ENCODE measurements at places on chromosomes 12 and 14.

GRCh38 chr14:95095996-95096395 lies 61.3 kb downstream of the DICER1 start:
- DNase-seq = no peak

DNA sequence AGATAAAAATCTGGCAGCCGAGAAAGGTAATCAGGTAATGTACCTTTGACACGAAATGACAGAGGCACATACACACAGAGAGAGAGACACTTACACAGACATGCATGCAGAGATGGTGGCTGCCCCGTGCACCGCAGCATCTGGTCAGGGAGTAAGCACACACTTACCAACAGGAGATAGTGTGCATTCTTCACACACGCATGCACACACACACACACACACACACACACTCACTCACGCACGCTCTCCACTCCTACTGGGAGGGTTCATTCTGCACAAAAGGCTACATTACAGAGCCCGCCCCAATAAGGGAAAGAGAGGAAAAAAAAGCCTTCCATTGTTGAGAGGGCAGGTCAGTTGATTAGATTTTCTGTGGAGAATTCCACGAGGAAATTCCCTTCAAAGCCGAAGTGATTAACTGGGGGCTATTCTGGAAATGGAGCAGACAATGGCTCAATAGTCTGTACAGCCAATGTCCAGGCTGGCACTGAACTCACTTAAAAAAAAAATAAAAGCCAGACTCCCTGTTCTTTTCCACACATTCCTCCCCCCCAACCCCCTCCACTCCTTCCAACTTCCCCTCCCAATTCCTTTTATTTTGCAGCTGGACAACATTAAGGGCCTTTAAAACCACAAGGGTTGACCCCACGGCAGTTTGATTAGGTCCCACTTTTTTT lies 1.4 kb upstream of the SOX5 start:
- no peak for DNase-seq

- no peak for DNase-seq
Measured at GRCh38 chr14:54129850-54130640, 173.4 kb upstream of the BMP4 start.

GRCh38 chr12:98644433-98644711 lies 216 bp downstream of the IKBIP start:
- DNase-seq = no peak

- DNase-seq = no peak
Measured at GRCh38 chr14:54348001-54348611, 48.7 kb upstream of the CDKN3 start.

- DNase-seq = no peak
Measured at GRCh38 chr14:22088614-22089342, 415.2 kb upstream of the OR4E1 start.

GRCh38 chr14:79502751-79503148 lies 708.6 kb downstream of the DIO2 start:
- no peak for DNase-seq

- DNase-seq = no peak
Measured at GRCh38 chr14:33376510-33376909, 437.8 kb downstream of the NPAS3 start.

- no peak for DNase-seq
Measured at GRCh38 chr12:89861086-89861485, 152.4 kb upstream of the ATP2B1 start.

DNA sequence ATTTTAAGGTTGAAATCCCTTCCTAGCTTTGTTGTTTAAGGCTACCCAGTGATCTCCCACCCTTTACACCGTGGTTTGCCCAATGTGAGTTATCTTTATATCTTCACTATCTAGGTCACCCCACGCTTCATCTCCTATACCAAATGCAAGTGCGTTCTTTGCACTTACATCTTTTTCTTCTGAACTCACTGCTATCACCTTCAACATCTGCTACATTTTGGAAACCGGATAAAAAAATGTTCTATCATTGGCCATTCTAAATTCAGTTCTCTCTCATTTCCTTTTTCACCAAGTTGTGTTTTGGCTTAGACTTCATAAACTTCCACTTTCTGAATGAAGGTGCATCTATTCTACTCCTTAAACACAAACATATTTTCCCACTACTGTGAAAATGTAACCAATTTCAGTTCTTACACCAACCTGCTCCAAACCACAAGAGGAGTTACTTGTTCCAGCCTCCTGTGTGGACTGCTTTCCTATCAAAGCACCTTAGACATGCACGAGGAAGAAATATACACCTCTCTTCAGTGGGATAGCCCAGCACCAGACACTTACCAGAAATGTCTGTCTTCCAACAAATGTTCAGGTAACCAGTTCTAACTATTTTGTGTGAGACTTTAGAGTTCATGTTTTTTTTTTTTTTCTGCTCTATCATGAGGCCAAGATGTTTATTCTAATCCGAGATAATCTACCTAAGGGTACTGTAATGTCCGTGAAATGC lies 21.9 kb downstream of the CLEC9A start:
- no peak for DNase-seq

- no peak for DNase-seq
Measured at GRCh38 chr14:96861568-96862310, 64.6 kb downstream of the VRK1 start.

GRCh38 chr14:69493038-69493437 lies 8.5 kb downstream of the PLEKHD1 start:
- DNase-seq = no peak

DNA sequence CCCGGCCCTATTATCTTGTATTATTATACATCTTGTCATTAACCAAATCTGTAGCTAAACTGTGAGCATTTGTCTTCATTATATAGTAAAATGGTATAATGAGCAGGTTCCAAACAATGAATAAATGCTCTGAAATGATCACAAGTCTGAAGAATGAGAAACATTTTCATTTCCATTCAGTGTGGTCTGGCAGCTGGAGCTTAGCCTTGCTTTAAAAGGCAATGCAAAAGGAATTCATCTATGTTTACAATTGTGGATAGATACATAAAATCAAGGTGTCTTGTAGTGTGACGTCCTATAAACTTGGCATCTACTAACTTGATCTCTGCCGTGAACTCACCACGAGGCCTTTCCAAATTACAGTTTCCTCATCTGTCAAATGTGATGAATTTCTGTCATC lies 168.3 kb downstream of the RMST start:
- DNase-seq = no peak

DNA sequence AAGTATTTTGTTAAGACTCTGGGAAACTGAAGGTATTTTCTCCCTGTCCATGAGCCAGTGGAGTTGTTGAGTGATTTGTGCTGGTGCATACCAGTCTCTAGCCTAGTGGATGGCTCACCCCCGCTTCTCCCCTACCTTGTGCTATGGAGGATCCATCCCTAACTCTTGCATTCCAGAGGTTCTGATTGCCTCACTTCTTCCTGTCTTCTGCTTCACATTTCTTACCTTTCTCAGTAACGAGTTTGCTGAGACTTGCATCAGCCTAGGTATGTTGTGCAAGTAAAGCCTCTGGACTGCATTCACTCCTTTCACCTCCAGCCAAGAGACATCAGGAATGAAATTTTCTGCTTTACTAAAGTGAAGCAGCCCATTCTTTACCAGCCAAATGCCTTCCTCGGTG lies 391.6 kb downstream of the ZFP36L1 start:
- DNase-seq = no peak

- no peak for DNase-seq
Measured at GRCh38 chr14:87049950-87050349, 943.0 kb downstream of the GALC start.

DNA sequence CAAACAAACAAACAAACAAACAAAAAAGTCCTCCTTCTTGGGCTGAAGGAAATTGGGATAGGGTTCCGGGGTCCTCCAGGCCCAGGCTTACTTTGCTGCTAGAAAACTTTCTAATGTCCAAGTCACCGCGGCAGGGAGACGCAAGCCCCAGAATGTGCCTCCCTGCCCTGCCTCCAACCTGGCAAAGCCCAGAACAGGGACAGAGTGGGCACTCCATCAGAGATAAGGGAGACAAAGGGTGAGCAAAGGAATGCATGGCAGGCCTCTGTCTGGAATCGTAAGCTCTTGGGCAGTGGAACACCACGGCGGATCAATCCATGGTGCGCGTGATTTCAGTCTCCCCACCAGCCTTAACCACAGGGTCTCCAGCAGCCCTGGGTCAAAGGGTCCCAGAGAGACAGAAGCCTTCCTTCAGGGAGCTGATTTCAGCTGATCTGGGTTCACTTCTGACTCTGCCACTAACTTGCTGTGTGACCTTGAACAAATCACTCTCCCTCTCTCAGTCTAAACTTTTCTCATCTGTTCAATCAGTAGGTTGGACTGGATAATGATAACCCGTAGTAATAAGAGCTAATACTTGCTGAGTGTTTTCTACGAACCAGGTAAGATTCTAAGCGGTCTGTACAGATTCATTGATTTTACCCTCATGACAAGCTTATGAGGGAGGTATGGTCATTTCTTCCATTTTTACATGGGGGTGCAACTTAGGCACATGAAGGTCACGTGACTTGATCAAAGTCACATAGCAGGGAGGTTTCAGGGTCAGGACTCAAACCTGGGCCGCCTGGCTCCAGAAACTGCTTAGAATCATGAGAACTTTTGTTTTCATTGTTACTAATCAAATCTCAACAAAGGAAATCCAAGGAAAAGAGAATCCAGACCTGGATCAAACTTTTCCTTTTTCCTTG lies 12.7 kb downstream of the RILPL1 start:
- no peak for DNase-seq

DNA sequence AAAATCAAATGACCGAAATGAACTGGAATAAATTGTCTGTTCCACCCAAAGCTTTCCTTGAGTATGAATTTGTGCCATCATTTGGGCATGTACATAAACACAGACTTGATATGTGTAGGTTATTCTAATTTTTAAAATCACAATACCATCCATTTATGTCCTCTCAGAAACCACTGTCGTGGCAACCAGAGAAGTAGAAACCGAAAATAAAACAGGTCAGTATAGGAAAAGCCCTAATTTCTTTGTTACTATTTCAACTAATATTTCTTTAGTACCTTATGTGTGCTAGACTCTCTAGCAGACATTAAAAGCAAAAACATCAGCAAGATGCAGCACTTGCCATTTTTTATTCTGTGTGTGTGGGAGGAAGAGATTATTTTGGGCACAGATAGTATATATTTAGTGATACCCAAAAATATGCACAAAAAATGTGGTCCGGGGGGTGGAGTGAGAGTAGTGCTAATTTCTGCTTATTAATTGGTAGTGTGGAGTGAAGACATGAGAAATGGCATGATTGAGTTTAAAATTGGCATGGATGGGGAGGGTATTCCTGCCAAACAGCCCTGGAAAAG lies 130.8 kb upstream of the CNTN1 start:
- no peak for DNase-seq

GRCh38 chr12:79275631-79276030 lies 411.1 kb downstream of the SYT1 start:
- no peak for DNase-seq
